ENCODE measurements at places on chromosomes 12 and 14.

DNA sequence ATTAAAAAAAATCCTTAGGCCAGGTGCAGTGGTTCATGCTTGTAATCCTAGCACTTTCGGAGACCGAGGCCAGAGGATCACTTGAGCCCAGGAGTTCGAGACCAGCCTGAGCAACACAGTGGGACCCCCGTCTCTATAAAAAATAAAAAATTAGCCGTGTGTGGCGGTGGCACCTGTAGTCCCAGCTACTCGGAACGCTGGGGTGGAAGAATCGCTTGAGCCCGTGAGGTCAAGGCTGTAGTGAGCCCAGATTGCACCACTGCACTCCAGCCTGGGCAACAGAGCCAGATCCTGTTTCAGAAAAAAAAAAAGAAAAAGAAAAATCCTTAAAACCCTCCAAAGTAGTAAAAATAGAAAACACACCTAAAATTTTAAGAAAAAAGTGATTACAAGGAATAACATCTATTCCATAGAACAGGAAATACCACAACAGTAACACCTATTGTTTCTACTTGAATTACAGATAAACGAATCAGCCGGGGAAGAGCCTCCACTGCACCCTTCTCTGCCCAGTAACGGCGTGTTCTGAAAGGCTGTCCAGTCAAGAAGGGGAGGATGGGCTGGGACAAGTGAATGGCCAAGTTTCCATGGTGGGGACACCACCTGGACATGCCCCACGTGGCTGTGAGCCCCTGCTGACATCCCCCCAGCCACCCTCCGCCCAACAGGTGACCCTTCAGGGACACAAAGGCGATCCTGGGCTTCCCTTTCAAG lies 17.8 kb downstream of the POLE start:
- DNase-seq: peak; percentile 5

GRCh38 chr14:93970585-93970964 lies 5.8 kb downstream of the ASB2 start:
- DNase-seq: no peak

DNA sequence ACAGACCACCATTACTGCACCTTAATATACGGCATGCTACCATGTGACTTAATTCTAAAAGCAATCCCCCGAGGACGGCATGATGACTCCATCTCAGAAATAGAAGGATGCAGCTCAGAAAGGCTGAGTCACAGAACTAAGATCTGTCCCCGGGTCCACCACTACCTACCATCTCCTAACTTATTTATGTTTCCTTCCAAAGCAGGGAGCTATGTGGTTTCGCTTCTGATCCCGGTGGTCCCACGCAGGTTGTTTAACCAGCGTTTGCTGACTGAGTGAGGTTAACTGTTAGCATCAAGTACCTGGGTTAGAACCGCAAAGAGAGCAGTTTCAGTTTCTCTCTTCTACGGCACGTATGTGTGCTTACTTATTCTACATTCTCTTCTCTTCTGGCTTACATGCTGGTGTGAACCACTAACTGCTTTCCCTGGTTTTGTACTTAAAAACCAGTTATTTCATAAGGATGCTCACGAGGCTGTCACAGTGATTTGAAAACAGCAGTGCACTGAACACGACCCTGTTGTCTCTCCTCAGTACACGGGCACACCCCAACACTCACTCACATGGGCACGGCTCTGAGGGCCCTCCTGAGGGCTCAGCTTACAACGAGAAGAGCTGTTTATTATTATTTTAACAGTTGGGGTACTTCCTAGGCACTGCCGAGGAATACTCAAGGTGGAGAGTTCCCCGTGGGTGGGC lies 66.7 kb downstream of the CCDC88C start:
- DNase-seq: no peak

GRCh38 chr14:101185073-101185835 lies 281.7 kb upstream of the RTL1 start:
- DNase-seq: no peak

DNA sequence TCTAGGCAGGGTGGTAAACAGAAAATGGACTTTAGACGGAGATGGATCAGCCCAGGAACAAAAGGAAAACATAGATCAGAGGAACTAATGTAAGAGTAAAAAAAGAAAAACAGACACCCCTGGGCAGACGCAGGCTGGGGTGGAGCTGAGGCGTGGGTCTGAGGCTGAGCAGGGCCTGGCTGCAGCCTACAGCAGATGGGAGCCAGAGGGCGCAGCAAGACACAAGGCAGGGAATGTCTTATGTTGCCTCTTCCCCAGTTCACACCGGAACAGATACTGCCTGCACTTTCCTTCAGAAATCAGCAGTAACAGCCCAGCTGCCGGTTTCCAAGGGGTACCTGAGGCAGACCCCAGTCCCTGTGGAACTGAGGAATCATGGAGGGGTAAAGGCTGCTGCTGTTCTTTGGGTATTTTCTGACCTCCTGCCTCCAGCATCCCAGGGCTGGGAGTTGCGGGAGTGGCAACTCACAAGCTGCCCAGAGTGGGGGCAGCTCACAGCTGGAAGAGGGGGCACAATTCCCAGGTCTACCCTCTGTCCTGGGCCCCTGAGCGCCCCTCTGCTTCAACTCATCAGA lies 9.8 kb downstream of the ZNF605 start:
- no peak for DNase-seq

GRCh38 chr14:51806026-51807023 lies 54.1 kb upstream of the GNG2 start:
- no peak for DNase-seq

- no peak for DNase-seq
These were observed 172.8 kb upstream of the DYRK2 start for GRCh38 chr12:67475725-67476124.

DNA sequence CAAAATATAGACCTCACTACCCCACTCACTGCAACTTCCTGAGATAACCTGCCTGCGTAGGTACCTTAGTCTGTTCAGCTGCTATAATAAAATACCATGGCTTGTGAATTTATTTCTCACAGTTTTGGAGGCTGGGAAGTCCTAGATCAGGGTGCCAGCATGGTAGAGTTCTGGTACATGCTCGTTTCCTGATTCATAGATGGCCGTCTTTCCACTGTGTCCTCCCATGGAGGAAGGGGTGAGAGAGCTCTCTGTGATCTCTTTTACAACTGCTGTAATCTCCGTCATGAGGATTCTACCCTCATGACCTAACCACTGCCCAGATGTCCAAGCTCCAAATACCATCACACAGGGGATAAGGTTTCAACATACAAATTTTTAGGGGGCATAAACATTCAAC lies 49.7 kb downstream of the KCNA1 start:
- no peak for DNase-seq

- no peak for DNase-seq
These were observed 2.1 kb downstream of the PNN start for GRCh38 chr14:39177168-39177545.

GRCh38 chr12:98002887-98003493 lies 512.4 kb upstream of the TMPO start:
- peak; percentile 20 for DNase-seq

DNA sequence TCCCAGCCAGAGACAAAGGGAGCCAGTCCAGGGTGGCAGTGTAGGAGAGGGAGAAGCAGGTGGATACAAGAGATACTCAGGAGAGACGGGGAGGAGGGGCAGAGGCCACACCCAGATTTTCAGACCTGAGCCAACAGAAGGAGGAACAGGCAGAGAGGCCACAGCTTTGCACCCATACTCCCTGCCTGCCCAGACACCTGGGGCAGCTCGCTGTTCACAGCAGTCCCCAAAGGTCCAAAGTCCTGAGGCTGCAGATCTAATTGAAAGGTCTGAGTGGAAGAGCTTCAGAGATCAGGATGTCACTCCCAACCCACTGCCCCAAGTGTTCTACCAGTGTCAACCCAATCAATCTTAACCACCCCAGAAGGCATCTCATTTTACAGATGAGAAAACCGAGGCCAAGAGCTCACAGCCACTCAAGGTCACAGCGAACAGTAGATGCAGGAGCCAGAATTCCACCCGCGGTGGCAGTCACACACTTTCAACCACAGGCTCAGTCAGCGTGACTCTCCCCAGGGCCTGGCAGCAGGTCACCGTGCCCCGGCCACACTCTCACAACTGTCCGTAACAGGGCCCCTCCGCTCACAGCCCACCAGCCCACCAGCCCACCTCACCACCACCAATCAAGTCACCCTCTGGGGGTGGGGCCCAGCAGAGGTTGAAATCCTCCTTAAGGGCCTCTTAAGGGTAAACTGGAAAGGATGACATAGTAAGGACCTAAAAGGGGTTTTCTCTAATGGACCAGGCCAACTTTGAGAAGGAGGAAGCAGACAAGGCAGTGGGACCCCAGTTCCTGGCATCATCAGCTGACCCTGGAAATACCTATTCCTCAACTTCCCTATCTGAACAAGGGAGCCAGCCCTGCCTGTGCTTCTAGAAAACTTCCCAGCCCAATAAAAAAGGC lies 33.3 kb downstream of the ACTN1 start:
- DNase-seq: no peak

- DNase-seq: no peak
These were observed 199.6 kb upstream of the CNOT2 start for GRCh38 chr12:70043490-70044138.

DNA sequence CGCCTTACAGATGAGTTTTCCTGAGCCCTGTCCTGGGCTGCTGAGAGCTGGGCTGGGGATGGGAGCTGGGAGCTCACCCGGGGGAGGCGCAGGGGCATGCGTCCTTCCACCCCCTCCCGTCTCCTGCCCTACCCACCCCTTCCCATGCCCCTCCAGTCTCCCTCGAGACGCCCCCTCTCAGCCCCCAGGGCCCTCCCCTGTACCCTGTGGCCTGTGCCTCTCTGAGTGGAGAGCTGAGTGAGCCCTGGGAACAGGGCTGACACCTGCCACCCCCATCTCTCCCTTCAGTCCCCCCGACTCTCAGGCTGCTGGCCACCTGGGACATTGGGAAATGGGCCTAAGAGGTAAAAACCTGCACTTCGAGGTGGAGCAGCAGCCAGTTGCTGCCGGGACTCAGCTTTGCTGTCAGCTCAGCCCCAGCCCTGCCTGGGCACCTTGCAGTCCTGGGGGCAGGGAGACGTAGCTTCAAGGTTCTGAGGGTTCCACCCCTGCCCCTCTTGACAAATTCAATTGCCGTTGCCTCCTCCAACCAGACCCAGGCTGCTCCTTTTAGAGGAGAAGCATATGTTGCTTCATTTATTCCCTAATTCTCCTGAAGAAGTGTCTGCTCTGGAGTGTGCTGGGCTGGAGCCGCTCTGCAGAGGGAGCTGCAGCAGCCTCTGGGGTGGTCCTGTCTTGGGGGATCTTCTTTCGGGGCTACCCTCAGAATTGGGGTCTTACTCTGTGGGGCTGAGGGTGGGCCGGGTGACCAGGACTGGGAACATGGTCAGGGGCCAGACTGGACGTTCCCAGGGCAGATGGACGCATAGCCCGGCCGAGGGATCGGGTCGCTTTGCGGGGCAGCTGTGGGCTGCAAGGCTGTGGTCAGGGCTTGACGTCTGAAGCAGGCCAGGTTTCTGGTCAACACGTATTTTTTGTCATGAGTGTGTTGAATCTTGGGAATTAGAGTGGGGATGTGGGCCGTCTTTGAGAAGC lies 141.4 kb downstream of the ADGRD1 start:
- DNase-seq: no peak

Measured in kidney capillary endothelial cell (primary cell).